ENCODE measurements at places on chromosomes 4 and X. TPM values are rescaled to one million over a fixed set of nuclear protein-coding genes. Genes with fewer than 3 reads are reported as not detected.

UGT2A3 gene
- not detected for total RNA-seq

GYG2 gene
- 2.6 TPM for total RNA-seq

ADH7 gene
- total RNA-seq, result not detected

NSUN7 gene
- not detected for total RNA-seq

INTS12 gene
- 12.1 TPM for total RNA-seq

Data from bronchial smooth muscle cell (primary cell).